Endodermal cell (in vitro differentiated cells): ENCODE measurements at places on chromosomes 5 and 9. TPM values are rescaled to one million over a fixed set of nuclear protein-coding genes. Genes with fewer than 3 reads are reported as not detected.
A peak's percentile ranks its signal among the peaks of the same experiment; 100 is the strongest.

DNA sequence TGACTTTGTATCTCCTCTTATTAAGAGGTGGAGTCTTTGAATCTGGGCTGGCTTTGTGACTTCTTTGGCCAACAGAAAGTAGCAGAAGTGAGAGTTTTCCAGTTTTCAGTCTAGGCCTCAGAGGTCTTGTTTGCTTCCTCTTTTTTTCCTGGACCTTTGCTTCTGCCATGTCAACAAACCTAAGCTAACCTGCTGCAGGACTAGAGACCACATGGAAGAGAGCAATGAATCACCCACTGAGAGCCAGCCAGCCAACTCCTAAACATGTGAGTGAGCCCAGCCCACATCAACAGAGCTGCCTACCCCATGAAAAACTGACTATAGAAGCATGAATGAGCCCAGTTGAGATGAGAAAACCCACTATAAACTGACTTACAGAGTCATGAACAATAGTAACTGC lies 29.9 kb downstream of the MRPL22 start:
- DNase-seq, result no peak
- no peak overlapping the region for H3K27ac ChIP-seq
- H3K36me3 ChIP-seq, result peaks cover 84% of the 10 kb centered on the region
- no peak overlapping the region for H3K4me3 ChIP-seq
- H3K27me3 ChIP-seq, result no peaks in the 10 kb centered on the region

The IL4 gene
- not detected in 3 replicates for total RNA-seq

The FGF10 gene
- 0.44 to 3.6 TPM (median 0.55 TPM) in 3 replicates for total RNA-seq

The TPPP gene
- 0.22 to 1.1 TPM (median 0.29 TPM) in 3 replicates for total RNA-seq

GRCh38 chr9:93677641-93678136 lies 101.3 kb downstream of the PHF2 start:
- no peaks in the 10 kb centered on the region for H3K27me3 ChIP-seq
- peak; percentile 29 for DNase-seq
- H3K4me1 ChIP-seq, result no peaks in the 10 kb centered on the region
- H3K4me3 ChIP-seq, result no peak overlapping the region
- H3K36me3 ChIP-seq, result no peaks in the 10 kb centered on the region

The PIK3R1 gene
- 26.7 and 30.2 TPM in 2 replicates for total RNA-seq

GRCh38 chr5:43171926-43172325 lies 20.1 kb upstream of the NIM1K start:
- no peak overlapping the region for H3K27ac ChIP-seq
- no peak overlapping the region for H3K4me3 ChIP-seq
- no peaks in the 10 kb centered on the region for H3K27me3 ChIP-seq
- H3K36me3 ChIP-seq, result peaks cover 57% of the 10 kb centered on the region
- DNase-seq, result no peak
- no peaks in the 10 kb centered on the region for H3K4me1 ChIP-seq

GRCh38 chr5:31173614-31174013 lies 19.9 kb upstream of the CDH6 start:
- no peak overlapping the region for H3K27ac ChIP-seq
- no peaks in the 10 kb centered on the region for H3K27me3 ChIP-seq
- H3K4me3 ChIP-seq, result no peak overlapping the region
- no peaks in the 10 kb centered on the region for H3K36me3 ChIP-seq
- H3K4me1 ChIP-seq, result no peaks in the 10 kb centered on the region
- no peak for DNase-seq

DNA sequence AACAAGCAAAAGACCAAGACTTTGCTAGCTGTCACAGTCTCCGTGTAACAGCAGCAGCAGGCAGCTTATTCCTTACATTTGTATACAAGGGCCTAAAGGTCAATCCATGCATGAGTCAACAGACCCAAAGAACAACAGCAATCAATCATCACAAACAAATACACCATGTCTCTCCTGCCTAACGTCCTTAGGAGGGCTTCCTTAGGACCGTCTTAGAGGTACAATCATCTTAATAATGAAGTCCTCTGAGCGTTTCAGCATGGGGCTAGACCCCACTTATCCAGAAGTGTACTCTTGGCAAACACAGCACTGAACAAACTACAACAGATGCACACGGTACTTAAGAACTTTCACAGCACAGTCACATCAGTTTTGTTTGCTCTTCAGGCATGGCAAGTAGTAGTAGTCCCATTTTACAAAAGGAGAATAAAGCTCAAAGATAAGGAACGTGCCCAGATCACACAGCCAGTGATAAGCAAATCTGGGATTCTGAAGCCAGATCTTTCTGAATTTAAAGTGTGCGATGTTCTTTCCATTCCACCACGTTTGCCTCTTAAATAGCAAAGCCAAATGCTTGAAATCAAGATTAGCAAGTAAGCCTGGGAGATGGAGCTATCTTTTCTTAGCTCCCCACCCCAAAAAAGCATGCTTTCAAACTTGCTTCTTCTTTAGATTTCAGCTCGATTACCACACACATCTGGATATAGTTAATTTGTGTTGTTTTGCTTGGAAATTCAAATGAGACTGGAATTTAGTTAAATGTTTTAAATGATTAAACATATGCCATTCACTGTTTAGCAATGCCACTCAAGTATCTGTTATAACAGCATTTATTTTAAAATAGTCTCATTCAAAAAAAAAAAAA lies 24.2 kb downstream of the PSMB7 start:
- peaks cover 22% of the 10 kb centered on the region for H3K36me3 ChIP-seq
- H3K27ac ChIP-seq, result no peak overlapping the region
- H3K27me3 ChIP-seq, result no peaks in the 10 kb centered on the region

DNA sequence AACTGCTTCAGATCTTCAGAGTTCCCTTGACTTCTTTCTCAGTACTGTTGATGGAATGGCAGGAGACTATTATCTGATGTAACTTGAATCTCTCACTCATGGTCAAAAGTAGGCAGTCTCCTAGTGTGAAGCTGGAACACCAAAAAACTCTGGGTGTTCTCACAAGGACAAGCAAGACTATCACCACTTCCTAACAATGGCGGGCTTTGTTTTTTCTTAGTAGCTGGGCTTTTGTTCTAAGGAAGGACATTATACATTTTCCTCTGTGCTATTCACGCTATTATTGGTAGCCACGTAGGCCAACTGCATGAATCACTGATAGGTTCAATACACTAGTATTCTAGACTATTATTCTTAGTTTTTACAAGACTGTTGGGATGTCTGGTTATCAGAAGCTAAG lies 67.7 kb upstream of the ATG10 start:
- no peaks in the 10 kb centered on the region for H3K27me3 ChIP-seq
- H3K4me3 ChIP-seq, result no peak overlapping the region
- no peaks in the 10 kb centered on the region for H3K36me3 ChIP-seq
- H3K27ac ChIP-seq, result no peak overlapping the region
- no peaks in the 10 kb centered on the region for H3K4me1 ChIP-seq
- DNase-seq, result no peak

The LHX3 gene
- not detected in 2 replicates for total RNA-seq

The S1PR3 gene
- total RNA-seq, result 86.8 and 95.2 TPM in 2 replicates

DNA sequence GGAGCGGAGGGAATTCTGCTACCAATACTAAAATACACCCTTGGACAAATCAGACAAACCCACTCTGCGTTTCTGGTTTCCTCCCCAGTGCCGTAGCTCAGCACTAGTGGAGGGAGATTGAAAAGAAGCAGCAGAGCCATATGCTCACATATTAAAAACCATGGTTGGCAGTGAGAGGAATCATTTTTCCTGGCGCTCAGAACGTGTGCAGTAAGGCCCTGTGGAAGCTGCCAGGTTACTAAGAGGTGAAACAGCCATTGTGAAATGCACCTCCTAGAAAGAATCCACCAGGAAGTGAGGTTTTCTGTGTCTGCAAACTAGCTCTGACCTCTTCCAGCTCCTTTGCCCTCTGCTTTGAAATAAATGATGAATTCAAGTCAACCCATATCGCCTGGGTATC lies 177.2 kb downstream of the ERCC6L2 start:
- H3K4me3 ChIP-seq, result no peak overlapping the region
- no peak overlapping the region for H3K27ac ChIP-seq
- peaks cover 4% of the 10 kb centered on the region for H3K4me1 ChIP-seq
- H3K27me3 ChIP-seq, result no peaks in the 10 kb centered on the region
- no peak for DNase-seq

DNA sequence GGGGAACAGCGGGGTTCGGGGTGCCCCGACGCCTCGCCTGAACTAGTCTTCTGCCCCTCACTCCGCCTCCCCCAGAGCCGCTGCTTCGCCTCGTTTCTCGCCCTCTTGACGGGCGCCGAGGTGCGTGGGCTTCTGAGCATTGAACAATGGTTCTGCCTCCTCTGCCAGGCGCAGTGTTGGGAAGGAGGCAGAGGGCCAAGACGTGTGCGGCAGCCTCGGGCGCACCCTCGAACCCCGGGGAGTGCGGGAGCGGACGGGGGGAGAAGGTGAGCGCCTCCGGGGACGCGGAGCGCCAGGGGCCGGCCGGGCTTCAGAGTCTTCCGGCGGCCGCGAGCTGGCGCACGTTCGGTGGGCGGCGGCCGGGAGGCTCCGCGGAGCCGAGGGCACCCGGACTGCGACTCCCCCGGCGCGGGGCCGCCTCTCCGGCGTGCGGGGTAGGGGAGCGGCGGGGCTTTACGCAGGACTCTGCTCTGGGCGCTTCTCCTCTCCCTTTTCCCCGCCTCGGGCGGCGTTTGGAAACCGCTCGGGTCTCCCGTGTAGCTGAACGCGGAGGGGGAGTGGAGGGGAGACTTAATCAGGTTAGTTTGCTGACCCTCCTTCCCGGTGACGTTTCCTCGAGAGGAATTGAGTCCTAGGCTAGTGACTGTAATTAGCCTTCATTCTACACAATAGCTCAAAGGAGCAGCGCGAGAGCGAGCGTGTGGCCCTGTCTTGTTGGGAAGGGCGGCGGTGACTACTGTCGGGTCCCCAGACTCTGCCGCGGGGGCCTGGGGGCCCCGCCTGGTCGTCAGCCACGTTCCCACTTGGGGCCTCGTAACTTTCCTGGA lies 1.1 kb downstream of the VLDLR start:
- peak; percentile 72 for DNase-seq
- H3K27me3 ChIP-seq, result peaks cover 6% of the 10 kb centered on the region
- H3K4me3 ChIP-seq, result peak overlapping the region; percentile 87

DNA sequence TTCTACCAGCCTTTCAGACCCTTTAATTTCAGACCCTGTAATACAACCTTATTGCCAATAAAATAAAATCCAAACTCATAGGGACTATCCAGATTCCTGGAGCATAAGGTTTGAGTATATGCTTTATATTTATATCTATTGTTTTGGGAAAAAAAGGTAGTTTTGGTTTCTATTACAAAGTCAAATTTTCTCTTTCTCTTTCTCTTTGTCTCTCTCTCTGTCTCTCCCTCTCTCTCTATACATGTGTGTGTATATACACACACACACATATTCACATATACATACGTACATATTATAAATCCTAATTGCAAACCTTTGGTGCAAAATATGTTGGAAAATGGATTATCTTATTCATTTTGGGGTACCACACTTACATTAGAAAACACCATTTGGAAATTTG lies 39.0 kb downstream of the TMEM232 start:
- no peaks in the 10 kb centered on the region for H3K4me1 ChIP-seq
- no peaks in the 10 kb centered on the region for H3K27me3 ChIP-seq
- no peak for DNase-seq
- no peaks in the 10 kb centered on the region for H3K36me3 ChIP-seq
- H3K27ac ChIP-seq, result no peak overlapping the region

- peaks cover 25% of the 10 kb centered on the region for H3K4me1 ChIP-seq
- no peak overlapping the region for H3K4me3 ChIP-seq
- H3K27me3 ChIP-seq, result no peaks in the 10 kb centered on the region
- H3K27ac ChIP-seq, result no peak overlapping the region
- no peaks in the 10 kb centered on the region for H3K36me3 ChIP-seq
- DNase-seq, result no peak
Measured at GRCh38 chr9:7239708-7240107, 481.9 kb downstream of the KDM4C start.

The PPP3R2 gene
- total RNA-seq, result not detected in 3 replicates

- H3K27ac ChIP-seq, result no peak overlapping the region
- DNase-seq, result no peak
- no peaks in the 10 kb centered on the region for H3K4me1 ChIP-seq
- peak overlapping the region; percentile 70 for H3K4me3 ChIP-seq
Measured at GRCh38 chr9:2777454-2777853, 60.1 kb downstream of the KCNV2 start.

GRCh38 chr9:98985596-98985995 lies 41.9 kb downstream of the COL15A1 start:
- H3K27ac ChIP-seq, result no peak overlapping the region
- DNase-seq, result peak; percentile 35
- H3K27me3 ChIP-seq, result no peaks in the 10 kb centered on the region
- no peaks in the 10 kb centered on the region for H3K36me3 ChIP-seq
